ENCODE measurements at places on chromosomes 12 and 14.

GRCh38 chr12:45893240-45893639, 97.1 kb downstream of the SCAF11 start:
- DNase-seq: no peak

GRCh38 chr12:124549629-124550028, 17.8 kb downstream of the NCOR2 start:
- no peak for DNase-seq

DNA sequence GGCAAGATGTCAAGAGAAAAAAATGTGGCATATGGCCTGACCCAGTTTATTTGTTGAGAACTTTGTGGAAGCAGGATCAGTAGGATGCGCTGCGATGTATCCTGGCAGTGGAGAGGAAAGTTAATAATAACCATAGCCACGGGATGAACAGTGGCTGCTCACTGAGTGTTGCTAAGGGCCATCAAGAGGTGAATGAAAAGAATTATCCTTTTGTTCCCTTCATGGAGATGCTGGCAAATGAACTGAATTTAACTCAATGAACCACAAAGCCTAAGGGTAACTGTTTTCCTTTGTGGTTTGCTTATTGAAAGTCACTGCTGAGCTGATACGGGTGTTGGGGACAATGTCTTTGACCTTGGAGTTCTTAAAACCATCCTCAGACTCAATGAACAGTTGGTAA, 476.5 kb downstream of the APAF1 start:
- no peak for DNase-seq

GRCh38 chr12:94555687-94556086, 94.7 kb downstream of the TMCC3 start:
- no peak for DNase-seq

DNA sequence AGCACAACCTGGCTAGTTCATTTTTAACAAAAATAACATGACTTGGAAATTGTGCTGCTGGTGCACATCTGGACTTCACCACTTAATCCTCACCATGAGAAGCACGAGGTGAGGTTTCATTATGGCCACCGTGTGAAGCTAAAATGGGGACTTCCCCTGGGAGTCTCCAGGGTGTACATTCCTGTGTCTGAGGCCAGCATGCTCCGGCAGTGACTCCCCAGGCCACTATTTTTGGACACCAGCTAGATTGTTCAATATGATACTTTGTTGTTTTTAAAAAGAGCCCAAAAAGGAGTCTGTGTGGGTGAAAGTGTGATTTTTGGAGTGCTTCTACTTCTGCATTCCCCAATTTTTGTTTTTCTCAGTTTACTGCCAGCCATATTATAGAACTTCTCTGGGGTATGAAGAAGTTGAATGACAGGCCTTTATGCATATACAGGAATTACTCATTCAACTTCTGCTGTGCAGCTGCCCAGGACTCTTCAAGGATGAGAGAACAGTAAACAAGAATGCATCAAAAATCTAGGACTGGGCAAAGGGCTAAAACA, 16.9 kb upstream of the AICDA start:
- no peak for DNase-seq

GRCh38 chr14:70107309-70107708, 81.4 kb downstream of the SLC8A3 start:
- DNase-seq: no peak

- no peak for DNase-seq
Observed at GRCh38 chr12:4044101-4044500, 170.9 kb upstream of the PARP11 start.

- no peak for DNase-seq
Observed at GRCh38 chr14:83870546-83871270, 1659.2 kb upstream of the FLRT2 start.

DNA sequence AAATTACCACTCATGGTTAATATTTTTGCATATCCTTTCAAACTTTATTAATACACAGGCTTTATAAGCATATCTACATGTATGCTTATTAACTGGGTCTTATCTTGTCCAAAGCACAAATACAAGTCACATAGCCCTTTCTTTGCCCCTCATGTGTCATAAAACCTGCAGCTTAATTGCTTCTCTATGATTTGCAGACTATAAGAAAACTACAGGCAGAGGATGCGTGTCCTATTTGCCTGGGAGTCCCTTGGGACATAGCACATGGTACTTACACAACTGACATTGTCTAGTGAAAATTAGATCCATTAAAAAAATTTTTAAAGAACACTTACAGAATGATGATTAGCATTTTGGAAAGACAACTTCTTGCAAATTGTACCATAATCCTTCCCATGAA, 190.5 kb upstream of the PLEKHA5 start:
- no peak for DNase-seq

DNA sequence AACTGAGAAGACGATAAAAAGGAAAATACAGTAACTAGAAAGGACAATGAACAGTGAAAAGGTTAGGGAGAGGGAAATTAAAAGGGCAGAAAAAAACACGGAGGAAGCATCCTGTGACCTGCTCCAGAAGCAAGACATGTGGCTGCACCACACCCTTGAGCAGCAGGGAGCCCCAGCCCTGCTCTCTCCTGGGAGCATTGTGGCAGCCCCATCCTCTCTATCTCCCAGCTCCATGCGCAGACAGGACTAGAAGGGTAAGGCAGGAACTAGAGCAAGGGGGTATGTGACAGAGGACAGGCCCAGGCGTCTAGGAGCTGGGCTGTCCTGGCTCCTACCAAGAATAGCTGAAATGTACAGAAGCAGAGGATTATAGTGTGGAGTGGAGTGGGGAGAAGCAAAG, 38.6 kb upstream of the SMUG1 start:
- DNase-seq: no peak

DNA sequence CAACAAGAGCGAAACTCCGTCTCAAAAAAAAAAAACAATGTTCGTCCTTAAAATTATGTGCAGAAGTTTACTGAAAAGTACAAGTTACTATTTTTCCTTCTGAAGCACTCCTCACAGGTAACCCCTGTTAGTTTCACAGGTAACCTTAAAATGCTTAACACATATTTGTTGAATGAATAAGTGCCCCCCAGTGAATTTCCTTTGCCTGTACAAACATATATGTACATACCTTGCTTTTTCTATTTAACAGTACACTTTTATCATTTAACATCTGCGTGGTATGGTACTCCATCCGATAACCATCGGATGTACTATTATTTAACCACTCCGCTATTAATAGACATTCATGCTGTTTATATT, 1.4 kb upstream of the RAB35 start:
- DNase-seq: no peak

- DNase-seq: no peak
Observed at GRCh38 chr14:96126339-96126782, 78.3 kb upstream of the BDKRB2 start.

DNA sequence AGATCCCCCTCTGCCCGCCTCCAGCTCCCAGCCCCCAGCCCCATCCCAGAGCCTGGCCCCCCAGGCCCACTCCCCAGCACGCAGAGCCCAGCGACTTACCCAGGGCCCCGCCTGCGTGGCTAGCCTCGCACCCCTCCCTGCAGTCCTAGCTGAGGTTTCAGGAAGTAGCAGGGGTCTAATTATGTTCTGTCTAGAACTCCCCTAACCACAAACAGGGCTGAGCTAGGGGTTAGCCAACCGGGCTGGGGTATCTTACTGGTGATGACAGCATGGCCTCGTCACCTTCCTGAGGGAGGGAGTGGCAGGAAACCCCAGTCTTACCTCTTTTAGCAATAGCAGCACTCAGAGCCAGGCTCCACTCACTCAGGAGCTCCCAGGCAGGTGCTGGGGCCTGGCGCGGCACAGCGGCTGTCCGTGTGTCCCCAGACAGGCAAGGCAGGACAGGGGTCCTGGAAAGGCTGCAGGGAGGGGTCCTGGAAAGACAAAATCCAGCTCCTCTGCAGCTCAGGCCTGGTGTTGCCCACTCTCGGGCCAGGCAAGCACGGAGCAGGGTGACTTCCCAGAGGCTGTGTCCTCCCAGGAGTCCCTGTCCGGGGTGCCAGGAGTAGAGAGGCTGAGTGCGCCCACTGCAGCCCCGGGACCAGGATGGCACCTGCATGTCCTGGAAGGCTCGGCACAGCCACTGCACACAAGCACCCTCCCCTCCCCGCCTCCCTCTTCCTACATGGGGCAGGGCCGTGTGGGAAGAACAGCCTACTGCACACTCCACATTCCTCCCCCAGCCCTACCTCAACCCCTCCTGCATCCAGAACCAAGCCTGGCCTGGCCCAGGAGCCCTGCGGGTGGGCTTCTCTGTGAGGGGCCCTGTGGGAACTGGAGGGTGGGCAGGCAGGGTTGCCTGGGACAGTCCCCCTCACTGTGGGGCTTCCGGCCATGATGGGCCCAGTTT, at the start of gene GPR132:
Gene GPR132 (minus strand): TSS at position 151 of the 949 bp plus-strand sequence. CDS start 10,010 bp downstream, outside the sequence.
- DNase-seq: peak; percentile 93

- peak; percentile 45 for DNase-seq
Observed at GRCh38 chr14:77124345-77125280, 17.0 kb downstream of the ZDHHC22 start.

DNA sequence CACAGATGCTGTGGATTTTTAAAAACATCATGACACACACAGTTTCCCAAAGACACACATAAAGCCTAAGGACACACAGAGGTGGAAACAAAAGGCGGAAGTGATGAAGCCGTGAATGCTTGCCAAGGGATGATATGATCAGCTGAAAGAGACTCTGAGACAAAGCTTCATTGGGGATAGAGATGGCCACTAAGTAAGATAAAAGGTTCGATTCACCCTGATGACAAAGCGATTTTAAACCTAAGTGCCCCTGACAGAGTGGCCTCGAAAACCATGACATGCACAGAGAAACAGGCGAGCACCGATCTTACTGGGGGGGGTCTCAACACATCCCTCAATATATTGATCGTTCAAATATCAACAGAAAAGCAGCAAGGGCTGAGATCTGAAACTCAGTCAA, 20.3 kb upstream of the EIF5 start:
- no peak for DNase-seq

DNA sequence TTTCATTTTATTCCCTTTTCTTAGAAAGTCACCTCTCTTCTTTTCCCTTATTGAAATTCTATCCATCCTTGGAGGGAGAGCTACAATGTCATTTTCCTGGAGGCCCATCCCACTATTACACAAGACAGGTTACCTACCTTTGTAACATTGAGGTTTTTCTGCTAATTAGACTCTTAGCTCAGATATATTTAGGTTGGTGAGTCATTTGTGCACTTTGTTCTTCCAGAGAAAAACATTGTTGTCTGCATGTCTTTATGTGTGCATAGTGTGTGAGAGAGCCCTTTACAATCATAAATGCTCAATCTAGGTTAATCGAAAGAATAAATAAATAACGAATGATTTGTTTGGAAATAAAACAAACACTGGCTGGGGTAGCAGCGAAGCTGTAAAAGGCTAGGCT, 191.8 kb downstream of the DACT1 start:
- DNase-seq: no peak

- DNase-seq: no peak
Observed at GRCh38 chr14:93104961-93105360, 10.8 kb downstream of the ITPK1 start.

- no peak for DNase-seq
Observed at GRCh38 chr12:69328426-69328825, 19.8 kb upstream of the LYZ start.

DNA sequence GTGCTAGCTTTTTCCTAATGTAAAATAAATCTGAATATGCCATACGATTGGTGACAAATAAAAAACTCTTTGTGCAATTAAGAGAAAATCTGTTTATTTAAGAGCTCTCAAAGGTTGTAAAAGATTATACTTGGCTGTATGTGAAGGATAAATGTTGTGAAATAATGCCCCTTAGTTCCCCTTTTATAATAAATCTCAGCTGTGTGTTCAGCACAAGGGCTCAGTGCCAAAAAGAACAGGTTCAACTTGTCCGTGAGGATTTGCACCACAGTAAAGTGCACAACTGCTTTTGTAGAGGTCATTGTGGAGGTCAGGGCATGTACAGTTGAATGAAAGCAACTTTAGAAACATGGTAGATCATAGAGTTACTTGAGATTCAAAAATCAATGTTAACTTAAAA, 118.6 kb downstream of the TRMT5 start:
- DNase-seq: no peak

DNA sequence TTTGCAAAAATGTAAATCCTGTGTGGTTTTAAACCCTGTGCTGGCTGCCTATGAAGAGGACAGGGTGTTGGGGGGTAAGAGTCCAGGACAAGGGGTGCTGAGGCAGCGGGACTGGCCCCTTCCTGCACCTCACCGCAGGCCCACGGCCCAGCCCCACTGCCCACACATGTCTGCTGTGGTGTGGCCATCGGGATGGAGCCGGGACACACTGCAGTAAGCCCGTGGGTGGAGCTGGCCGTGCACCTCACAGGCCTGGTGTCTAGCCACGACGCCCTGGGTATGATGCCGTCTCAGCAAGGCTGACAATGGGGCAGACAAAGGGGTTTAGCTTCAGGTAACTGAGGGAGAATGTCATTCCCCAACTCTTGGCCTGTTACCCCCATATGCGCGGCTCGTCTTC, 19.6 kb downstream of the AMN start:
- no peak for DNase-seq

DNA sequence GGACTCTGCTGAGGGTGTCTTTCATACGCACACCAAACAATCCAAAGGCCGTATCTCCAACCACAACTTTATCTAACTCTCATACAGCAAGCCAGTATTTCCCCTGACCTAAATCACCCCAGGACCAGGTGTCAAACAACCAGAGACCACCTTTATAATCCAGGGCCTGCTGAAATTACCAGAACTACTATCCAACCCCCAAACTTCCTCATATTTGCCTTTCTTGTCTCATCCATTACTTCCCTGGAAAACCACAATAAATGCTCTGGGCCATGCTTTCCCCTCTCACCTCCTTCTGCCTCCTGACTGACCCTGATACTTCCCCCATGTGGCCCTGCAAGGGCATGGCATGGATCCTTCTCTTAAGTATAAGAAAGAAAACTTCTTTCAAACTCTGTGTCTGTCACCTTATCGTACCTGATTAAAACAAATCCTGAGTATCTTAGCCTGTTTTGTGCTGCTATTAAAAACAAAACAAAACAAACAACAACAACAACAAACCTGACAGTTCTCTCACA, 44.7 kb upstream of the CRACR2A start:
- DNase-seq: no peak

DNA sequence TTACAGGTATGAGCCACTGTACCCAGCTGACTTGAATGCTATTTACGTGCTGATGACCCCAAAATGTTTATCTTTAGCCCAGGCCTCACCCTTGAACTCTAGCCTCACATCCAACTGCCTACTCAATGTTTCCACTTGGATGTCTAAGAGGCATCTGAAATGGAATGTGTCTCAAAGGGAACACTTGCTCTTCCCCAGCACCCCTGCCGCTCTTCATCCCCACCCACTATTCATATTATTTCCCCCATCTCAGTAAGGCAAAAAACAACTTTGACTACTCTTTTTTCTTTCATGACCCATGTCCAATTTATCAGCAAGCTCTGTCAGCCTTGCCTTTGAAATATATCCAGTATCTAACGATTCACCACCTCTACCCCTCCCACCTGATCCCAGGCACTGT, 204.6 kb downstream of the PAWR start:
- no peak for DNase-seq

Data from stimulated activated CD4-positive, alpha-beta T cell treated with anti-CD3 and anti-CD28 coated beads, Interleukin-1b, Interleukin-23, amount 100 ng/mL, for 48 hours (primary cell).